ENCODE measurements at places on chromosomes 12 and 14.

GRCh38 chr12:54304187-54304810, 3.5 kb upstream of the NFE2 start:
- DNase-seq, result no peak

DNA sequence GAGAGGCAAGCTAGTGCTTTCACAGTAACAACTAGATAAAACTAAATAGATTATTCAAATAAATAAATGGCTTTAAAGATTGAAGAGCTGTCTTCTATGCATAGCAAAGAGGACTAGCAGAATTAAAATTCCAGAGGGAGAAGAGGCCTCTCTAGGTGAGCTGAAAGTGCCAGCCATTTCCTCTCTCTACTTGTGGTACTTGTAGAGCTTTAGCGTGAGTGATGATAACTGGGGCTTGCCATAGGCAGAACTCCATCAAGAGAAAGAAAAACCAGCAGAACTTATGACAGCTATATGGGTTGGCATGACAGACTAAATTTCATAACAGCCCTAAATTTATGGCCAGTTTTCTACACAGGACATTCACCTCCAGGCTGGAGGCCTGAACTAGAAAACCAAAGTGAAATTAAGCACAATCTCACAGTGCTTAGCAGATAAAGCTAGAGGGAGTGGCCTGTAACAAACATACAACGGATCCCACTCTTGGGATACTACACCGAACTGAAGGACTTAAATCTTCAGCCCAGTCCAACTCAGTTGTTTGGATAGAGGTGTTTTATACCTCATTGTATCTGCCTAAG, 11.0 kb downstream of the SPTLC2 start:
- no peak for DNase-seq

- DNase-seq, result no peak
These were observed 16.5 kb downstream of the RBM19 start for GRCh38 chr12:113949321-113950305.

- no peak for DNase-seq
These were observed 19.3 kb downstream of the ASCL1 start for GRCh38 chr12:102976609-102977280.

DNA sequence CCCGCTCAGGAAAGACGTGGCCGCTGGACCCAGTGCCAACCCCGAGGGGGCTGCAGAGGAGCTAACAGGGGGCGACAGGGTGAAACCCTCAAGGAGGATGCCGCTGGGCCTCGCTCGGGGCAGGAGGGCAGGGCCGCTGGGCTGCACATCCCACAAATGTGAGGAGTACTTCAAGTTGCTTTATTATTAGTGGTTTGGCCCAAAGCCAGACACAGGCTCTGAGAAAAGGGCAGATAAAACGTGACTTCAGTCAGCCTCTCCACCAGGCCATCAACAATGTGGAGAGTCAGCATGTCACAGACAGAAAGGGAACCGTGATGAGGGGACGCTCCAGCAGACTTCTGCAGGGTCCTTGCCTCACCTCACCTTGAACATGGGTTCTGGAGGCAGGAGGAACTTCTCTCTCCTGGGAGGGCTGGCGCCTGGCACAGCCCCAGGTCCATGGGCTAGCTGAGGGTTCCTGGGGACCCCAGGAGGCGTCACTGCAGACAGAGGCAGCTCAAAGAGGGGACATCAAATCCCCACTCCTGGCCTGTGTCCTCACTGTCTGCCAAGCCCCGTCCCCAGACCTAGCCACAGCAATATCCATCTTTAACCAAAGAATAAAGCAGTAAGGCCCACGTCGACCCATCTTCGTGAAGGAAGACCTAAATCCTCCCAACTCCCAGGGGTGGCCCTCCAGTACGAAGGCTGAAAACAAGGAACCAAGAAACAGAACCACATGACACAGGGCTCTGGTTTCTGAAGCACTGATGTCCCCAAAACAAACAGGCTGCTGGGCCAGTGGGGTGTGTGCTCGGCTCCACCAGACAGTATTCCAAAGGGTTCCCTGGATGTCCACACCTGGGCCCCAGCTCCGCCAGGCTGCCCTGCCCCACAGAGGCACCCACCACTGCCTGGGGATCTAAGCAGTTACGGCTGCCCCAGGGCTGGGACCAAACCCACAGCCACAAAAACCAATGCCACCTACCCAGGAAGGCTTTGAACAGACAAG, 35.1 kb downstream of the CCDC85C start:
- DNase-seq, result no peak

DNA sequence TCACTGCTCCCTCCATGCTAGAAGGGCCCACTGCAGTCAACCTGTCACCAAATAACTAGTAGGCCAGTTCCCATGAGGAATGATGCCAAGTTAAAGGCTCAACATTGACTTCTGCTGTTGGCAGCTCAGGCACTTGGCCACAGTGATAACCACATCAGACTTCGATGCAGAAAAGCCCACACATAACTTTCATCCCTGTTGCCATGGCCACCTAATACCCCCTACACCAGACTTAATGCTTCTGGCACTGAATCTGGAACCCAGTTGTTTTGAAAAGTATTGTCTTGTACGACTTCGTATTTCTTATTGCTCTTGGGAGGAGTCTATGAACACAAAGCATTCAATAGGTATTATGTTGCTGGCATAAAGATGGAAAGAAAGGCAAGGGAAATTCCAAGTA, 44.3 kb upstream of the HELB start:
- DNase-seq, result no peak

DNA sequence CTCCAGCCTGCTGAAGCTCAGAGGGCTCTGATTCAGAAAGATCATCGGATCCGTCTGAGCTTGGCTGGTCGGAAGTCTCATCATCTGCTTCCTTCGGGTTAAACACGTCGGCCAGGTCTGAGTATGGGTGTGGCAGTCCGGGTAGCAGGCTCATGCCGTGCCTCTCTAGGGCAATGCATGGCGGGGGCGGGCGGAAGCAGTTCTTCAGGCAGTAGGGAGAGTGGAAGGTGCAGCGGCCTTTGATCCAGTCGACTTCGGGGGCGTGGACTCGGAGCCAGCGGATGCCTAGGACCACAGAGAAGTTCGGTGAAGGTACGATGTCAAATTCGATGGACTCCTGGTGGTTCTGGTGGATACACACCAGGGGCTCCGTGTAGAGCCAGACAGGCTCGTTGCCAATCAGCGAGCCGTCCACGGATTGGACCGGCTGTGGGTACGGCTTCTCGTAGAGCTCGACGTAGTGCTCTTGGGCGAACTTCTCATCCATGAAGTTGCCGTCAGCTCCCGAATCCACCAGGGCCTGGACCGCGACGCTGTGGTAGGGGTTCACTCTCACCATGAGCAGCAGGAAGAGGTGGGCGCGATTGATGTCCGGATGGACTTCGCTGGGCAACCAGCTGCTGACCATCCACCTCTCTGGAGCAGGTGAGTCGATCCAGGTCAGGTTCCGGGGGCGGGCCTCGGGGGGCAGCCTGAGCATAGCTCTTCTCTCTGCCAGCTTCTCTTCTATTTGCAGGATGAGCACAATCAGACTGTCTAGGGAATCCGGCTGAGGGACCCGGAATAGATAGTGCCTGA, 20.3 kb downstream of the RTL1 start:
- no peak for DNase-seq

DNA sequence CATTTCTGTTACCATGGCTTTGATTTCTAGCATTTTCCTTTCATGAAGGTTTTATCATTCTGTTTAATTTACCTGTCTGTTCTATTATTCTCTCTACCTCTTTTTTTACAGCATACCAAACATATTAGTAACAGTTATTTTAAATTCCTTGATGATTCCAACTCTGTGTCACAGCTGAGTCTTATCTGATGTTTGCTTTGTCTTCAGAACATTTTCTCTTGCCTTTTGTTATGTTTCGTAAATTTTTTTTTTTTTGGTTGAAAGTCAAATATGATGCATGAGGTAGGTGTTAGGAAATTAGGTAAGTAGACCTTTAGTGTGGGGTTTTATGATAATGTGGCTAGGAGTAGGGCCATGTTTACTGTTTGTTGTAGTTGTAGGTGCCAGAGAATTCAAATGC, 496.4 kb downstream of the FOXG1 start:
- no peak for DNase-seq

DNA sequence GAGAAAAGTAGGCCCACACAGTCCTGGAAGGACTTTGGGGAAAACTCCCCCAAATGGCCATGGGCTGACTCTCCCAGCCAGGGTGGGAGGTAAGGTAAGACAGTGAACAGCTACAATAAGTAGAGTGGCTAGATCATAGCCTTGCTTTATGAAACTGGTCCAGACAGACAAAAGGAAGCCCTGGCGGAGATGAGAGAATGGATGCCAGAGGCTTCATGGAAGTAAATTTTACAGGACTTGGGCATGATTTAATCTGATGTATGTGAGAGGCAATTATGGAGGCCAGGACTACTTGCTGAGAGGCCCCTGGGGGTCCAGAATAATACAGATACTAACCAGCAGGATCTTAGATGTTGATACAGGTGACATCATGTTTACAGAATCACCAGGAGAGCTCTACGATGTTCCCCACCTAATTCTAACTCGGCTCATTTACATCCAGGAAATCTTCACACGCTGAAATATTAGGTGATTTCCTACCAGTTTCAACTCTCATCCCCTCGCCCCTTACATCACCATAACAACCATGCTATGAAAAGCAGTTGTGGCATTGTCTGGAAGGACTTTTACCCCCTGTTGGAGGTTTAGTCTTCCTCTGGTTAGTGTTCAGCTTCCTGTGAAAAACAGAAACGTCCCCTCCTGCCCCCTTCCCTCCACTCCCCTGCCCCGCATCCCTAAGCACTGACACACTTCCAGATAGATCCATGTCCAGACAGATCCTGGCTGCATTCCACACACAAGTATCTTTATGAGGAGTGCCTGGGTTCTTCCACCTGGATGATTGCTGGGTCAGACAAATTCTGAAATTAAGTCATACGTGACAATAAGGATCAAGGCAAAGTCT, 39.5 kb upstream of the NT5DC3 start:
- peak; percentile 78 for DNase-seq

DNA sequence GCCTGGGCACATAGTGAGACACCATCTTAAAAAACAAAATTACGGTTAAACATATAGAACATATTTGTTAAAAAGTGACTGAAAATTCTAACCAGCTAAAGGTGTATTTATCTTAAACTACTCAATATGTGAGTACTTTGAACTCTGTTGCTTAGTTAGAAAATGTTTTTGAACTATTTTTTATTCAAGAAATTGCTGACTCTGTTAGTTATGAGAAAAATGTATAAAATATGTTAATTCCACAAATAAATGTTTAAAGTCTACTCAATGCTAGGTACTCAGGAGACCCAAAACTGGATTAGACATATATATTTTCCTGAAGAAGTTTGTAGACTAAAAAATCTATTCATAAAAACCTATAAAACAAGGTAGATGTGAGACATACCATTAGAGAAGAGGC, 23.0 kb upstream of the GPR33 start:
- no peak for DNase-seq

DNA sequence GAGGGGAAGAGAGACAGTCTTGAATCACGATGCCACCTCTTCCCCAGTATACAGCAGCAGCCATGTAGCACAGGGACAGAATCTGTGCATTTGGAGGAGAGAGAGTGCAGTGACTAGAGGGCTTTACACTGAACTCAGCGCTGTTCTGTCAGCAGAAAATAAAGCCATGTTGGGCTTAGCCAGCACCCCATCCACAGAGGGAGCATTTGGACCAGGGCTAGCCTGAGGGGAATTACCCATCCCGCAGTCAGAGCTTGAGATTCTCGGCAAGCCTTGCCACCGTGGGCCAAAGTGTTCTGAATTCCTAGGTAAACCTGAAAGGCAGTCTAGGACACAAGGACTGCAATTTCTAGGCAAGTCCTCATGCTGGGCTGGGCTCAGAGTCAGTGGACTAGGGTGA, 120.4 kb upstream of the CNOT2 start:
- DNase-seq, result no peak

DNA sequence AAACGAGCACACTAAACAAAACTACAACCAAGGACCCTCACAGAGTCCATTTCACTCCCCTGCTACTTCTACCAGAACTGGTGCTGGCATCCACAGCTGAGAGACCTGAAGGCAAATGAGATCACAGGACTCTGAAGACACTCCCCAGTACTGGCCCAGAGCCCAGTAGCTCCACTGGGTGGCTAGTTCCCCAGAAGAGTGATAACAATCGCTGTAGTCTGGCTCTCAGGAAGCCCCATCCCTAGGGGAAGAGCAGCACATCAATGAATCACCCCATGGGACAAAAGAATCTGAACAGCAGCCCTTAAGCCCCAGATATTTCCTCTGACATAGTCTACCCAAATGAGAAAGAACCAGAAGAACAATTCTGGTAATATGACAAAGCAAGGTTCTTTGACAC, 190.7 kb upstream of the BMP4 start:
- DNase-seq, result no peak

- DNase-seq, result no peak
These were observed 908.6 kb upstream of the MDGA2 start for GRCh38 chr14:48584031-48584430.

- no peak for DNase-seq
These were observed 55.5 kb upstream of the SRRM4 start for GRCh38 chr12:118925826-118926225.

GRCh38 chr12:94603434-94604365, 46.7 kb downstream of the TMCC3 start:
- no peak for DNase-seq

- no peak for DNase-seq
These were observed 3.1 kb upstream of the NKX2-1 start for GRCh38 chr14:36522972-36523715.

GRCh38 chr12:14950982-14951746, 10.2 kb downstream of the ARHGDIB start:
- DNase-seq, result no peak

DNA sequence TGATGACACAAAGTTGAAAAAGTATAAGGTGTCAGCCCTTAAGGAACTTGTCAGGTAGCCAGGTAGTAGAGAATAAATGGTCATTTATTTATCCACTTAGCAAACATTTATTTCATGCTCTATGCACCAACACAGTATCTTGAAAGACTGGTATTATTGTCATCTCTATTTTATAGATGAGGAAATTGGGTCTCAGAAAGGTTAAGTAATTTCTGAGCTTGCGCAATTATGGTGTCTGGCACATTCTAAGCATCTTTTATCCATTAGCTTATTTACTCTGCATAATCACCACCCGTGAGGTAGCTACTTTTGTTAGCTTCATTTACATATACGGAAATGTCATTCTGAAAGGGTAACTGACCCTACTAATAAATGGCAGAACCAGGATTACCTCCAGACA, 2.5 kb upstream of the UTP20 start:
- no peak for DNase-seq

- no peak for DNase-seq
These were observed 15.7 kb upstream of the GALNT9 start for GRCh38 chr12:132345126-132345525.

DNA sequence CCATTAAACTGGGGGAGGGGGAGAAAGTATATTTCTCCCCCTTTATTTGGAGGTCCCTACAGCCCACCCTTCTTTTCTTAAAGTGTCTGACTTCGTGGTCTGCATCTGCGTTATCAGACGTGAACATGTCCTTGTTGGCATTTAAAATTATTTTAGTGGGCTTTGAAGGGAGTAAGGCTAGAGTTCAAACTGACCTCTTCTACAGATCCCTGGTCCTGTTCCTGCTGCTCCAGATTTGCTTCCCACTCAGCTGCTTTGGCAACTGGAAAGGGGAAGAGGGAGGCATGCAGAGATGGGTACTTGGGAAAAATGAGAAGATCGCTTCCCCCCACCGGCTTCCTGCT, 611 bp upstream of the SIX6 start:
- DNase-seq, result no peak

GRCh38 chr14:55373784-55374705, 37.6 kb downstream of the ATG14 start:
- no peak for DNase-seq

Measured in NCI-H1417 treated with DMSO at 0.1 percent for 48 hours (cell line).